NCI-H1436 treated with DMSO at 0.1 percent for 48 hours (cell line): ENCODE measurements at places on chromosomes 11 and 22.

- DNase-seq = no peak
These were observed 4.3 kb upstream of the MB start for GRCh38 chr22:35621451-35621850.

DNA sequence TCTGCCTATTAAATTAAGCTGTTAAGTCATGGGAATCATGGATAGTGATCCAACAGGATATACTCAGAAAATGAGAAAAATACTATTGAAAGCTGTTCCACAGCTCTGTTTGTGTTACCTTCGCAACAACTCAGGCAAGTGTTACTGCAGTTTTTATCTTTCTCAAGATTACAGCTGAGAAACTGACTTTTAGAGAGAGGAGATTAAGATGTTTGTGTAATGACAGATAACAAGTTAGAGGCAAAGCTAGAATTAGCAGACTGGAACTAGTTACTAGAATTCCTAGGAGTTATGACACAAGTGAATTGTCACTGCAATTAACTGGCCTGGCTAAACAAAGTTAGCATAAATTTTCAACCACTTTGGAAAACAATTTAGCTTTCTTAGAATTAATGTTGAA is 1.6 kb downstream of the SLN start:
- no peak for DNase-seq

GRCh38 chr11:66131937-66132632 is 62.0 kb downstream of the PACS1 start:
- no peak for DNase-seq

GRCh38 chr11:121801781-121802180 is 314.2 kb downstream of the BLID start:
- DNase-seq = no peak

DNA sequence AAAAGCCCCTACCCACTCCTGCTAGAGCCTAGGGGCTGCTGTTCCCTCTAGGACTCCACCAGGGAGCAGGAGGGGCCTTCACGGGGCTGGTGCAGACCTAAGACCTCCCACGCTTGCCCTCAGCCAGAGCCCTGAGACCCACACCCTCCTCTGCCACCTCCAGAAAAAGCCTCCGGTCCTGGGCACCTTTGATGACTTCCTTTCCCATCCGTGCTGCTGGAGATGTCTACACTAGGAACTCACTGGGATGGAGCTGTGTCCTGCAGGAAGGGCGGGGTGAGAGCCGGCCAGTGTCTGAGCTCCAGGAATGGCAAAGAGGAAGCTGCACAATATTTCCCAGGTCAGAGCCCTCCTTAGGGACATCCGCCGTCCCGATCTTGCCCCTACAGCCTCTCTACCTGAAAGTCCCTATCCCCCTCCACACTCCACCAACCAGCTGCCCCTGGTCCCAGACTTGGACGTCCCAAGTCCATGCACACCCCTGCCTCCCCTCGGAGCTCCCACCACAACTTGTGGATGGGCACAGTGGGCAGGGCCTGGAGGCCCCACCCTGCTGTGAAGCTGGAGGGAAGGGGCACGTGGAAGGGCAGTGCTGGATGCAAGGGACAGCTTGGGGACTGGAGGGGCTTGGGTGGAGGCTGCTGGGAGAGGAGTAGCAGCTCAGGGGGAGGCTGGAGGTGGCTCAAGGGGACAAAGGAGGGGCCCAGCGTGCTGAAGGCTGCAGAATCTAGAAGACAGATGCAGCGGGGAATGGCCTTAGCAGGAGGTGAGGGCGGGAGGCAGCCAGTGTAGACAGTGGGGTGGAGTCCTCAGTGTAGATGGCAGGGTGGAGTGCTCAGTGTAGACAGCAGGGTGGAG is 13.5 kb upstream of the LRP5 start:
- DNase-seq = no peak

- no peak for DNase-seq
These were observed 282.8 kb downstream of the MN1 start for GRCh38 chr22:27518531-27519340.
